ENCODE measurements at places on chromosomes 1 and 21. TPM values are rescaled to one million over a fixed set of nuclear protein-coding genes. Genes with fewer than 3 reads are reported as not detected.

The EDN2 gene
- 1.9 TPM for total RNA-seq

The PLXNA2 gene
- total RNA-seq: 130 TPM

The OPTC gene
- total RNA-seq: not detected

The SCAMP3 gene
- 26.2 TPM for total RNA-seq

The PGBD5 gene
- total RNA-seq: 6.2 TPM

The F13B gene
- not detected for total RNA-seq

Measured in pancreas (tissue), 10 donors.